ENCODE measurements at places on chromosomes 2 and 18.

DNA sequence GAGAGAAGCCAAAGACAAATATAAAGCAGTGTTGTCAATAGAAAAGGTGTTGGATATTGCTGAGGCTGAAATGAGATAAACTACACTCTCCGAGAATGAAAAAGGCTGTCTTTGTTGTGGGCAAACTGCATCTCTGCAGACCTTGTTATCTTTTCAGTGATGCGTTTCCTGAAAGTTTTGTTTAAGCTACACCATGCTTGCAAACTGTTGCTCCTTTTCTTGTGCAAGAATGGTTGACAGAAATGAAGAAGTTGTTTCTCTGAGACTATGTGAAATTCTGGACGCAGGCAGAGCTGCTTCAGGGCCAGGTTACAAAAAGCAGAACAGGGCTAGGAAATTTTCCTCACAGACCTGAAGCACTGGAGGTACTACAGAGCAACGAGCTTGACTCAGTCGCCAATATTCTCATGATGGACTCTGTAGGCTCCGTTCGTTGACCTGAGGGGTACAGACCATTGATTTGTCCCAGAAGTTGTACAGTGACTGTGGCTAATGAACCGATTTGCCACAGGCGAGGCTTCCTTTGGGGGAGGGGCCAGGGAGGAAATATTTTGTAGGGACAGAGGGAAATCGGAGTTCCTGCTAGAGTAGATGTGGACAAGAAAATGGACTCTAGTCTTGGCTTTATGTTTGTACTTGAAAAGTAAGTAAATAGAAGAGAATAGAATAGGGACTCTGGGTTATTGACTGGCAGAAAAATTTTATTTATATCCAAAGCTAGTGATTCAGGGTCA, 3.5 kb upstream of the ATL2 start:
- no peak for DNase-seq

DNA sequence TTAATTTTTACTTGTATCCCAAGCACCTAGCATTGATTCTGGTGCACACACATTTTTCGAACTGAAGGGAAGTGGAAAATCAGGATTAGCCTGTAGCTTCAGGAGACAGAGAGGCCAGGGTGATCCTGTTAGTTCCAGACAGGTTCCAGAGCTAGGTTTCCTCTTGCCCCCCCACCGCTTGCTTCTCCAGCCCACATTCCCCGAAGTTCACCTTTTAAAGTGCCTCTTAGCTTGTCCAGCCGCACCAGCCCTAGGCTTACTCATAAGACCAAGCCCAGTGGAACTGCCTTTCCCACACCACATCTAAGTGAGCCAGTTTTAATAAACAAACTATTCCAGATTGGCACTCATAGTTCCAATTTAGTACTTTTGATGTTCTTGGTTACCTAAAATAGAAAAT, 898.6 kb upstream of the KLHL29 start:
- no peak for DNase-seq

GRCh38 chr2:10163498-10164486, 41.3 kb downstream of the RRM2 start:
- DNase-seq: no peak

DNA sequence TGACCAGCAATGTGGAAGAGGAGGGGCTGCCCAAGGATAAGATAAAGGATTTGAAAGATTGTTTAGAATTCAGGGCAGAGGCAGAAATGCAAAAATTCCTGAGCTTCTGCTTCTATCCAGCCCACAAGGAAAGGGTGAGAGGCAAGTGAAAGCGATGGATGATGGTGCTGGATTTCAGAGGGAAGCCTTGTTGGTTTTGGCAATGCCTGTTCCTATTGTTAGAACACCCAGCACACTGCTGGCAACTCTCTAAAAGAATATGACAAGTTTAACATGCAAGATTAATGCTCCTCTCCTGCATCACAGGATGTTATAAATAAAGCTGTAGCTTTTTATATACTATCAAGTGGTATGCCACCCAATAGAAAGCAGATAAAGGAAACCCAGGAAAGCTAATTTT, 92.6 kb downstream of the ZNF385B start:
- DNase-seq: no peak

DNA sequence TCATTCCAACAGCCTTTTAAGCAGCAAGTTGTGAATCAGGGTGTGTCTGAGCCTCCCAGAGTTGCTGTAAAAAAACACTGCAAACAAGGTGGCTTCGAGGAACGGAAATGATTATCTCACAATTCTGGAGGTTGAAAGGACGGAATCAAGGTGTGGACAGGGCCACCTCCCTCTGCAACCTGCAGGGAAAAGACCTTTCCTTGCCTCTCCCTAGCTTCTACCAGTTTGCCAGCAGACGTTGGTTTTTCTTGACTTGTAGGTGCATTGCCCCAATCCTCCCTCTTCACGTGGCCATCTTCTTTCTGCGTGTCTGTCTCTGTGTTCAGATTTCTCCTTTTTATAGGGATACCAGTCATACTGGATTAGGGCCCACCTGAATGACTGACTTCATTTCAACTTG, 24.8 kb upstream of the TMEM131 start:
- DNase-seq: no peak

- no peak for DNase-seq
Observed at GRCh38 chr18:48157956-48158355, 227.5 kb upstream of the SMAD2 start.

GRCh38 chr2:29615183-29615582, 306.2 kb downstream of the ALK start:
- no peak for DNase-seq

DNA sequence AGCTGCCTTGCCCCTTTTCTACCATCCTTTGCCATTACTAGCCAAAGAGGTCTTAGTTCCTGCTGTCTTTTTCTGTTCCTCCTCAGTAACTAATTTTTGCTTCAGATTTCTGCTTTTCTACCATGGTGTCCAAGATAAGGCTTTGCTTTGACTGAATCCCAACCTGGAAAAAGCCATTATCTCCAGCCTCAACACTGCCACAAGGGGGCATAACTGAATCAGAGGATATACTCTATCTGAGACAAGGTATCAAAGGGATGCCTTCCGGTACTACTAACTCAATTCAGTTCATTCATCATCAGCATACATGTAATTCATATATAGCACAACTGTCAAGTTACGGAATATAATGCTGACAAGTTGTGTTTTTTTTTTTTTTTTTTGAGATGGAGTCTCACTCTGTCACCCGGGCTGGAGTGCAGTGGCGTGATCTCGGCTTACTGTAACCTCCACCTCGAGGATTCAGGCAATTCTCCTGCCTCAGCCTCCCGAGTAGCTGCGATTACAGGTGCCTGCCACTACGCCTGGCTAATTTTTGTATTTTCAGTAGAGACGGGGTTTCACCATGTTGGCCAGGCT, 11.4 kb downstream of the OSGEPL1 start:
- peak; percentile 15 for DNase-seq

- no peak for DNase-seq
Observed at GRCh38 chr18:75071866-75072671, 136.9 kb downstream of the PTGR3 start.

DNA sequence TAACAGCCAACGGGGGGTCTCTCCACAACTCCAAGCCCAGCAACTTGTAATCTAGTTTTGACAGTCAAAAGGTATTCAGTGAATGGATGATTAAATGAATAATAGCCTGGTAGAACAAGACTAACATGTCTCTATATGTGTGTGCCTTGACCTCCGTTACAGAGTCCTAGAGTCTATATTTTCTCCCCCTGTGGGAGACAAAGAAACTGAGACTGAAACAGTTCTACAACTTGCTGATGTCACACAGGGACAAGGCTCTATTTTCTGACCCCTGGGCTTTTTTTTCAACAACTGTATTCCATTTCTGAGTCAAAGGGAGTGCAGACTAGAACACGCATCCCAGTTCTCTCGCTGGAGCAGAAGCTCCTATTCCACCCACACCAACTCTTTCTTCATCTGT, 223.6 kb upstream of the AGAP1 start:
- DNase-seq: no peak

DNA sequence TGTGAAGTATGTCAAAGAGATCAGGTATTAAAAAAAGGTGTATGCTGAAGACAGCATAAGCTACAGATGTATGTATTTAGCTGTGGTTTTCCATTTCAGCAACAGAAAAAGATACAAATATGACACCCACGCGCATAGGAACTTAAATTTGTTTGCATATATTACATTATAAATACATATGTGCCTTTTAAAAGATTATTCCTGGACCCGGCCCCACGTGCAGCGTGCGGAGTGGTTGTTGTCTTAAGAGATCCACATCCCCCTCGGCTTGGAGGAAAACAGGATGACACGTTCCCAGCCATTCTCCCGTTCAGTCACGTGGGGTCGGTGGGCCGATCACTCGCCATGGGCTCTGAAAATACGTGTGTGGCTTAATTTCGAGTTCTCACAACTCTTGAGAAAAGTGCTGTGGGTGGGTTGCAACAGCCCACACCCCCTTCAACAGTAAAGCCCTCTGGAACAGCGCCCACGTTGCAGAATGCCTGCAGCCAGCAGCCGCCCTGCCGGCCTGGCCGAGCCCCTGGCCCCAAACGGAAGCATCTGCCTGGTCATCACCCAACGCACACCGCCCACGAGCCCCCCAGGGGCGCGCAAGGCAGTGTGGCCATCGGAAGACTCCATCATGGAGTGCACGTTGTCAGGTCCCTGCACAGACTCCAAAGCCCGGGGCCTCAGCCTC, 18.6 kb upstream of the KCNG2 start:
- no peak for DNase-seq

DNA sequence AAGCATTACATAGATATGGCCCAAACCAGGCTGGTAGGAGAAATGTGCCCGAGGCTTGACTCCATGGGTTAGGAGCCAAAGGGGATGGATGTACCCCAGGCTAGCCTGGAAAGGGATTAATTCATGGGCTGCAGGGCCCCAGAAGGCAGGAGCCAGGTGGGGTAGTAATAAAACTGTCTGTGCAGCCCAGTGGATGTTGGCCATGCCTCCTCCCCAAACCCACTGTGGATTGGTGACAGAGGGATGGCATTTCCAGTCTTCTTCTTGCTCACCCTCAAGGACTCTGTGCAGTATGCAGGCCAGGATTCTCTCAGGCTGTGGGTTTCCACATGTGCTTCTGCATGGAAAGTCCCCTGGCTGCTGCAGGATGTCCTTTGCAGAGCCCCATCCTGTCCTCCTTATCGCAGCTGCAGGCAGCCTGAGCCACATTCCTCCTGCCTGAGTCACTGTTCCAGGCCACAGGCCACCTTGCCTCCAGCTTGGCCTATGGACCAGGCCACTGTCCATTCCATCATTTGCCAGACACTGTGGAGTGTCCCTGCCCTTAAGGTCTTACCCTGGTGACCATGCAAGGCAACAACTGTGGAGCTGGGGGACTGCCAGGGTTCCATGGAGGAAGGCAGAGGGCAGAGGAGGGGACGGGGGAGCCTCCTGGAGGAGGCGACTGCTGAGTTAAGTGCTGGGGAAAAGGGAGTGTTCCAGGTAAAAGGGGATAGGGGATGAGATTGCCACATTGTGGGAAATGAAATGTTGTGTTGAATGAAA, 38.9 kb downstream of the INO80C start:
- DNase-seq: peak; percentile 34

GRCh38 chr2:64262071-64262470, 117.9 kb upstream of the PELI1 start:
- no peak for DNase-seq

GRCh38 chr2:29417630-29418029, 302.4 kb downstream of the CLIP4 start:
- no peak for DNase-seq

DNA sequence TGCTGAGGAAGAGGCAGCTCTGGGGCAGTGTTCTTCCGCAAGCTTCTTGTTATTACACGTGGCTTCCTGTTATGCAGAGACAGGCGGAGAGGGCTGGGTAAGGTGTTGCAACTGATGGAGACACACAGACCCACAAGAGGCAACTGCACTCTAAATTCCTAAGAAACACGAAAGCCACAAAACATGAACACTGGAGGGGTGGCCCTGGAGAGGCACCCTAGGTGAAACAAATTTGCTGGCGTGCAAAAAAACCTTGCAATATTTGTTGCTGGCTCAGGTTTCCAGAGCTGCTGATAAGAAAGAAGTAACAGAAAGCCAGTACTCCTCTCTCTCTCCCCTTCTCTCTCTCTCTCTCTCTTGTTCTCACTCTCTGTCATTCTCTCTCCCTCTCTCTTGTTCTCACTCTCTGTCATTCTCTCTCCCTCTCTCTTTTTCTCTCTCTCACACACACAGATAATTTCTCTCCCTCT, 31.8 kb downstream of the ARHGAP25 start:
- DNase-seq: no peak

GRCh38 chr2:122255924-122256323, 500.5 kb downstream of the TSN start:
- DNase-seq: no peak

DNA sequence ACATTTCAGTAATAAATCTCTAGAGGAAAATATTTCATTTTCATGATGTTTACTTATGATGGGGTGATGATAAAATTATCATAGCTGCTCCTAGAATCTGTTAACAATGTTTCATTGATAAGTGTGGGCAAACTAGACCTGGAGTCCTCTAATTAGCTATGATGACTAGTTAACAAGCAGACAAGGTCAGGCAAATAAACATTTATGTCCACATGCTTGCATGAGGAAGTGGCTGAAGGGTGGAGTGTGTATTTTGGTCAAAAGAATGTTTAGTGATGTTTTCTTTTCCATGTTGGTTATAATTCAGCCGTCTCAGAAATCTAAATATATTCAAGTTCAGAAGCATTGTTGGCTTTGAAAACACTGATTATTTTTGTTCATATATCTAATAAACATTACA, 99.9 kb upstream of the FN1 start:
- DNase-seq: no peak

- no peak for DNase-seq
Observed at GRCh38 chr2:171447675-171448074, 13.6 kb downstream of the DCAF17 start.

- DNase-seq: no peak
Observed at GRCh38 chr18:63233334-63233733, 86.2 kb downstream of the BCL2 start.

DNA sequence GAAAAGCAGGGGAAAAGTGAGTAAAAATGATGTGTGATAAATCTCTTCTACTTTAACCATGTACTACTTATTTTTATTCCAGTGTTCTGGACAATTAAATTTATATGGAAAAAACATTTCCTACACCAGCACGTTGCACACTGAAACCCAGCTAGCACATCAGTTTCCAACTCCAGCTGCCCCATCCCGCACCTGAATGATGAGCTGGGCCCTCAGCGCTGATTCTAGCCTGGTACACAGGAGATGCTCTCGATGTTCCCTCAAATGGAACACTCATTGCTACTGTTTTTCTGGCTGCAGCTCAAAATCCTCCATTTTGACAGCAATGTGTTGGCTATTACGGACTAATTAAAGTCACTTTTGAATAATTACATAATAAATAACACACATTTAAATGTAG, 783.1 kb upstream of the FSHR start:
- DNase-seq: no peak

GRCh38 chr18:31093880-31094279, 8.3 kb downstream of the DSC2 start:
- DNase-seq: no peak
